ENCODE measurements at places on chromosomes 4 and X. TPM values are rescaled to one million over a fixed set of nuclear protein-coding genes. Genes with fewer than 3 reads are reported as not detected.

The HPGD gene
- polyA plus RNA-seq = 7.5 TPM

- DNase-seq = no peak
- no peaks in the 10 kb centered on the region for H3K36me3 ChIP-seq
- H3K27me3 ChIP-seq = no peaks in the 10 kb centered on the region
- no peaks in the 10 kb centered on the region for H3K4me1 ChIP-seq
- no peak overlapping the region for H3K4me3 ChIP-seq
Observed at GRCh38 chrX:9897761-9898161, 69.4 kb upstream of the CLDN34 start.

- H3K27me3 ChIP-seq = no peaks in the 10 kb centered on the region
- peak overlapping the region; percentile 68 for H3K27ac ChIP-seq
- H3K4me3 ChIP-seq = peak overlapping the region; percentile 14
- no peaks in the 10 kb centered on the region for H3K36me3 ChIP-seq
Observed at GRCh38 chr4:3302786-3303564, 10.2 kb downstream of the RGS12 start.

GRCh38 chr4:185304944-185305690 lies 90.6 kb downstream of the LRP2BP start:
- no peaks in the 10 kb centered on the region for H3K27me3 ChIP-seq
- no peaks in the 10 kb centered on the region for H3K36me3 ChIP-seq
- no peak overlapping the region for H3K4me3 ChIP-seq
- peaks cover 9% of the 10 kb centered on the region for H3K4me1 ChIP-seq
- no peak overlapping the region for H3K27ac ChIP-seq

DNA sequence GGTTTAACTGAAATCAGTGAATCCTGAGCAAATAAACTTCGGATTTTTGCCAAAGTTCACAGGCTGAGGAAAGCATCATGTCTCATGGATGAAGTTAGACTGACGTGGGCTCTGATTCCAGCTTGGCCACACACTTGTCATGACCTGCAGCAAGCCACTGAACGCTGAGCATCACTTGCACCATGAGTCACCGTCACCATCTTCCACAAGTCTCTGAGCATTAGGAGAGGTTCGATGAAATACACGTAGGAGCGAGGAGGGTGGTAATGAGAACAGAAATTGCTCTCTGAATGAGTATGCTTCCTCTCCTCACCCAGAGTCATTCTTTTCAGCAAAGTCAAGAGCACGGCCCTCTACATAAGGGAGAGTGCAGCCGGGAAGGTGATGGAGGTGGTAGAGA lies 3.8 kb upstream of the TRIML2 start:
- H3K4me1 ChIP-seq = no peaks in the 10 kb centered on the region
- H3K36me3 ChIP-seq = no peaks in the 10 kb centered on the region
- no peak overlapping the region for H3K4me3 ChIP-seq
- DNase-seq = no peak

DNA sequence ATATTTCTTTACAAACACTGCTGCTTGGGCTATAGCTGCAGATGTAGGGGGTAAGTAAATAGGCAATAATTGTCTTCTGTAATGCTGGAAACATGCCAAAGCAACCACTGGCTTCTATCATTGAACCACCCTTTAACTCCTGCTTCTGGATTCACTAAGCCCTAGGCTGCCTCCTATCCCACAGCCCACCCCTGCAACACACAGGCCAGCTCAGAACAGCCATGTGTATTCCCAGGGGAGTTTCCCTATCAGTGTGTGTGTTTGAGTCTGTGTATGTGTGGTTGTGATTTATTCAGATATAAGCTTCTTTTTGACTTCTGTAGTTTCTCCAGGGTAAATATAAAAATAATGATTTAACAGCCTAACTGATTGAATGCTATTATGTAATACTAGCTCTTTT lies 291.3 kb downstream of the PCDH10 start:
- H3K36me3 ChIP-seq = no peaks in the 10 kb centered on the region
- H3K4me3 ChIP-seq = no peak overlapping the region
- H3K27me3 ChIP-seq = no peaks in the 10 kb centered on the region
- H3K27ac ChIP-seq = no peak overlapping the region
